ENCODE measurements at places on chromosomes 1 and 21. TPM values are rescaled to one million over a fixed set of nuclear protein-coding genes. Genes with fewer than 3 reads are reported as not detected.

Gene ELF3
- total RNA-seq, result 2.0 TPM

Gene IGSF21
- 1.00 TPM for total RNA-seq

Gene ATP1A2
- 147 TPM for total RNA-seq

Gene GREM2
- total RNA-seq, result not detected

Gene TBCE
- total RNA-seq, result 15.2 TPM

Gene UBL4B
- not detected for total RNA-seq
